ENCODE measurements at places on chromosomes 1 and 21. TPM values are rescaled to one million over a fixed set of nuclear protein-coding genes. Genes with fewer than 3 reads are reported as not detected.

Gene S100A14
- total RNA-seq, result 4.4 TPM

Gene S100A2
- total RNA-seq, result 2.3 TPM

Gene VPS72
- 52.3 TPM for total RNA-seq

Gene FOXO6
- 26.5 TPM for total RNA-seq

Gene AUNIP
- 1.3 TPM for total RNA-seq

Gene HMCN1
- 20.4 TPM for total RNA-seq

Gene OR10J1
- not detected for total RNA-seq

Gene OR2AK2
- not detected for total RNA-seq

Gene NR5A2
- total RNA-seq, result 1.9 TPM

Gene FAM72B
- 3.7 TPM for total RNA-seq

Gene CACNA1S
- 5.9 TPM for total RNA-seq

Gene NUF2
- total RNA-seq, result 14.2 TPM

Gene KHDC4
- 71.8 TPM for total RNA-seq

Gene RHOC
- 99.1 TPM for total RNA-seq

Gene FCGR3B
- 0.99 TPM for total RNA-seq

Gene NUP210L
- total RNA-seq, result 0.11 TPM

Gene GPR3
- 0.33 TPM for total RNA-seq

Gene KLHL12
- total RNA-seq, result 30.7 TPM
